ENCODE measurements at places on chromosomes 4 and X.

- no peak for DNase-seq
Observed at GRCh38 chrX:45628041-45628440, 427.4 kb upstream of the DIPK2B start.

- DNase-seq, result peak; percentile 47
Observed at GRCh38 chrX:132615391-132616131, 126.7 kb upstream of the MBNL3 start.

DNA sequence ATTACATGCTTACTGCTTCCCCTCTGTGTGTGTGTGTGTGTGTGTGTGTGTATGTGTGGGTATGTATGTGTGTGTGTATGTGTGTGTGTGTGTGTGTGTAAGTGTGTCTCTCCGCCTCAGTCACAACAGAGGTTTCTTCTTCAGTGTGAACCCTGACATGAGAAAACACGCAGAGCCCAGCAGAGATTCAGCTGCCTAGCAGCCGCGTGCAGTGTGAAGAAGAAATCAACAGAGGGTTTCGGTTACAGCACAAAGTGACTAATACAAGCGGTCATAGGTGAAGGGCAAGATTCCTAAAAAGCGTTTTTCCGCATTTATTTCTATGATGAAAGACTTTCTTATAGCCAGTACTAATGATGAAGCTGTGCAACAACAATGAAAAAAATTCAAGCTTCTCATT is 55.3 kb upstream of the ZFP42 start:
- DNase-seq, result no peak

DNA sequence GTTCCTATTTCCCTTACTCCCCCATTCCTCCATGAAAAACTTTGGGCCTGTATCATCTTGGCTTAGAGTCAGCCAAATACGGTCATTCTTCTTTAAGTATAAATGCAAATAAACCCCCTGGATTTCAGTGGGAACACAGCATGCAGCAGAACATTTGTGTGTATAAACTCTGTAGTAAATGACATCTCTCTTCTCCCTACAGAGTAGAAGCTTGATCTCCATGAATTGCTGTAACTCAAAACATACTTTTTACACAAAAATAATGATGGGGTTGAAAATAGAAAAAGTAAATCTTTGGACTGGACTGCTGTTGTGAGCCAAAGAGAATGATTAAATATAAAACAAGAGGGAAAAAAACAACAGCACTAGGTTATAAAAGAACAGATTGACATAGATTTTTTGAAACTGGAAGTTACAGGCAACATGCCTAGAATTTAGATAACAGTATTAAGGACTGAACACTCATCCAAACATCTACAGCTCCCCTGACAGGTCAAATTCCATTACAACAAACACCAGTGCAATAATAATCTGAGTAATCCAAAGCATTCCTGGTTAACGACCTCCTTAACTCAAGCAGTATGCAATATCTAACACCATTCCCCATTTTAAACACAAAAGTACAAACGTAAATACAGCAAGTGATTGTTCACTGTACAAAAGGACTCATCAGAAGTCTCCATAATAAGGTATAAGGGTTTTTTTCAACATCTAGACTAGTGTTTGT is 30.7 kb downstream of the TSPAN5 start:
- no peak for DNase-seq

DNA sequence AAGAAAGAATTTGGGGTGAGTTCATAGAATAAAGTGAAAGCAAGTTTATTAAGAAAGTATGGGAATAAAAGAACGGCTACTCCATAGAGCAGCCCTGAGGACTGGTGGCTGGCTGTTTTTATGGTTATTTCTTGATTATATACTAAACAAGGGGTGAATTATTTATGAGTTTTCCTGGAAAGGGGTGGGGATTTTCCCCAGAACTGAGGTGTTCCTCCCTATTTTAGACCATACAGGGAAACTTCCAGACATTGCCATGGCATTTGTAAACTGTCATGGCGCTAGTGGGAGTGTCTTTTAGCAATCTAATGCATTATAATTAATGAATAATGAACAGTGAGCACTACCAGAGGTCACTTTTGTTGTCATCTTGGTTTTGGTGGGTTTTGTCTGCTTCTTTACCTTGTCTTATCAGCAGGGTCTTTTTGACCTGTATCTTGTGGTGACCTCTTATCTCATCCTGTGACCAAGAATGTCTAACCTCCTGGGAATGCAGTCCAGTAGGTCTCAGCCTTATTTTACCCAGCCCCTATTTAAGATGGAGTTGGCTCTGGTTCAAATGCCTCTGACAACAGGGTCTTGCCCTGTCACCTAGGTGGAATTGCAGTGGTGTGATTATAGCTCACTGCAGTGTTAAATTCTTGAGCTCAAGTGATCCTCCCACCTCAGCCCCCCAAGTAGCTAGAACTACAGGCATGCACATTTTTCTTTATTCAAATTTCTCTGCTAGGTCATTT is 27.1 kb downstream of the RAPGEF2 start:
- DNase-seq, result no peak

GRCh38 chrX:99051639-99052038 is 1358.4 kb downstream of the PCDH19 start:
- DNase-seq, result no peak

DNA sequence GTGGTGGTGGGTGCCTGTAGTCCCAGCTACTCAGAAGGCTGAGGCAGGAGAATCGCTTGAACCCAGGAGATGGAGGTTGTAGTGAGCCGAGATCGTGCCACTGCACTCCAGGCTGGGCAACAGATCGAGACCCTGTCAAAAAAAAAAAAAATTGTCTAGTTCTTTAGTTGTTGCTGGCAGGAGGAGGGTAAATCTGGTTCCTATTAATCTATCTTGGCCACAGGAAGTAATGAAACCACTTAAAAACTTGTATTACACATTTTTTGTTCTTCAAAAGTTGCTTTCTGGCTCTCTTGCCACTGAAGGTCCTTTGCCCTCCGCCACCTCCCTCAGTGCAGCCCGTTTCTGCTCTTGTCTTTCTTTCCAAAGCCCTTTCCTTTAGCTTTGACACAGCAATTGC is 102.9 kb upstream of the ARSJ start:
- DNase-seq, result no peak

GRCh38 chr4:2817701-2818350 is 24.9 kb downstream of the SH3BP2 start:
- DNase-seq, result no peak

DNA sequence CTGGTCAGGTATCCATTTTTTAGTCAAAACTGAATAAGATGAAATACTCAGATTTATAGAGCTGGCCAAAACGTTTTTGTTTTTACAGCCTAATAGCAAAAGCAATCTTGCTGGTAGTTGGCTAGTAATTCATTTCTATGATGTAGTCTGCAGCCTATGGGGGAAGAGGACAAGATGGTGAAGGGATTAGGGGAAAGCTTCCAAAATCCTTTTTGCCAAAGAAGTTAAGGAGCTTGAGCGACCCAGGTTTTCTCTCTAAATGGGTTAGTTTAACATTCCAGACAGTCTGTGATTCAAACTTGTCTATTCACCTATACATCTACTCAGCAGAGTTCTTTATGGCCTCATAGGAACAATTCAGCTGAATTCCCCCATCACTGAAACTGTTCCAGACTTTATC is 89.8 kb upstream of the SPRY1 start:
- DNase-seq, result no peak

DNA sequence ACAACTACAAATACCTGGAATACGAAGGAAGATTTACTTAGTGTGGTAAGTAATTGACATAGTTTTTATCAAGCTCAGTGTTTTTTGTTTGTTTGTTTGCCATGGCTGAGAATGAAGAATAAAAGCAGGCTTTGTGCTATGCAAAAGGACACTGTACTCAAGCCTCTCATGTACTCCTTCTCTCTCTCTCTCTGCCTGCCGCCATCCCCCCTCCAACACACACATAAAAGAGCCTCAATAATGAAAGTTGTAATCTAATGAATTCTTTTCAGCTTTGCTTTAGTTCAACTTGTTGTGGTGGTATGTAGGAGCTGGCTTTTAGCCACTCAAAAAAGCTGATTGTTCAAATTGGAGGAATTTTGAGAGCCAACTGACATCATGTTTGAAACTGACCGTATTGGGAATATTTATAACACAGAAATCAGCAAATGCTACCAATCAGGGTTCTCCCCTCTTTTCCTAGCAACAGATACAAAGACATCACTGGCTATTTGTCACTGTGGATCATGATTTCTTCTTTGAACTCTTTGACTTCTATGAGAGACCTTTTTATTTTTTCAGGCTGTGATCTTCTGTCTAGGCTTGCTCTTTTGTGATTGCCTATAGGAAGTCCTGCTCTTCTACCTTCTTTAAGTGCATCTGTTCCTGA is 1148.8 kb downstream of the RAPGEF2 start:
- no peak for DNase-seq
